ENCODE measurements at places on chromosomes 5 and 9. TPM values are rescaled to one million over a fixed set of nuclear protein-coding genes. Genes with fewer than 3 reads are reported as not detected.

DNA sequence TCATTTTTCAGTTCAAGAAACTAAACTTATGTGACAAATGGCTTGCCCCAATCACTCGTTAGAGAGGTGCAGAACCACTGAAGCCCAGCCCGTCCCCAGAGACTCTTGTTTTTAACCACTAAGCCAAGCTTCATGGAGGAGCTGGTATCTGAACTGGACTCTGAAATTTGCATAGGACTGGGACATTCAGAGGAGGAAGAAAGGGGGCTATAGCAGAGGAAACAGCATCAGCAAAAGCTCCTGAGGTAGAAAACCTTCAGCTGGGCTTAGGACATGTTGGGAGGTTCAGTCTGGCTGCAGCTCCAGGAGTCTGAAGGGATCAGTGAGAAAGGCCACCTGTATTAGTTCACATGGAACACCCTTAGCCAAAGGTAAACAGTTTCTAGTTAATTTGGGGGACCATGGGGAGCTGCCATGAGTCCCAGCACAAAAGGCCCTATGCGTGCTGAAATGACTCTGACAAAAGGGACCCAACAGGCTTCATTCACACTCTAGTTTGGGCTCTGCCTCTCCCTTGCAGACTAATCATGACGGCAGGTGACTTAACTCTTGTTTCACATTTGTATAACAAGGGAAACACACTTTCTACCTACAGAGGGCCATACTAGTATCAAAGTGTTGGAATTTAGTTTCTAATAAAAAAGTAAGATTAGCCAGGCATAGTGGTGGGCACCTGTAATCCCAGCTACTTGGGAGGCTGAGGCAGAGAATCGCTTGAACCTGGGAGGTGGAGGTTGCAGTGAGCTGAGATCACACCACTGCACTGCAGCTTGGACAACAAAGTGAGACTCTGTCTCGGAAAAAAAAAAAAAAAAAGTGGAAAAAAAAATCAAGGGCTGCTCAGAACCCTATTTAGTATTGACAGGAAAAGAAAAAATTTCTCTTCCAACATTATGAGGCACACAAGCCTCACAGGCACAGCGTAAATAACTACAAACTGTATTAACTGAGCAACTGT lies 10.2 kb downstream of the FBXO10 start:
- DNase-seq, result no peak

DNA sequence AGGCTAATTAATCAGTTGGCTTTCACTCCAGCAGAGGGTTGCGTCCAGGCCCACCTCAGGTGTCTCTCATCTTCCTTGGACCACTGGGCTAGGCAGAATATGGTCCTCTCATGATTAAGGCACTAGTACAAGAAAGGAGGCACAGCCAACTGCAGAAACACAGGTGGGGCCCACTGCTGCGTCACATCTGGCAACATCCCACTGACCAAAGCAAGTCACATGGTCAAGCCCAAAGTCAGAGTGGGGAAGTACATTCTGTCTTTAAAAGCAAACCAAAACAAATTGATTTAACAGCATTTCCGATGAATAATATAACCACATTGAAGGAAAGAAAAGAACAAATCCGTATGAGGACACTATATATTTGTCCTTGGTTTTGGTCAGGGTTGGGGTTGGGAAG lies 28.0 kb upstream of the UBTD2 start:
- no peak for DNase-seq

DNA sequence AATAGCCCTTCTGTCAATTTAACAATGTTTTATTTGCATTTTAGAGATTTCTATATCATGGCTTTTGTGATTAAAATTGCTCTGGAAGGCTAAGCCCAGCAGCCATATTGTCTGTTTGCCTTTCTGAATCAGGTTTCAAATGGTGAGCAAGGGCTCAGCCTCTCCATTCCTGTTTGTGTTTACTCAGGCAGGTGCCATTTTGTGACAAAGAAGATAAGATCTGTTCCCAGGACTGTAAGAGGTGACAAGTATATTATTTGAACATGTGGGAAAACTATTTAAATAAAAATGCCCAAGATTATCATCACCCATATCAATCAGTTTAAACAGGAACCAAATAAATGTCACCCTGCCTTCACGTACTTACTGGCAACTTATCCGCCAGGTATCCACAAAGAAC lies 641.3 kb upstream of the KLF4 start:
- DNase-seq, result no peak

GRCh38 chr5:168471785-168472184 lies 14.5 kb upstream of the RARS1 start:
- no peak for DNase-seq

GRCh38 chr5:134512661-134512999 lies 12.8 kb upstream of the JADE2 start:
- no peak for DNase-seq

- DNase-seq, result no peak
Measured at GRCh38 chr5:41815663-41816229, 54.5 kb downstream of the OXCT1 start.

DNA sequence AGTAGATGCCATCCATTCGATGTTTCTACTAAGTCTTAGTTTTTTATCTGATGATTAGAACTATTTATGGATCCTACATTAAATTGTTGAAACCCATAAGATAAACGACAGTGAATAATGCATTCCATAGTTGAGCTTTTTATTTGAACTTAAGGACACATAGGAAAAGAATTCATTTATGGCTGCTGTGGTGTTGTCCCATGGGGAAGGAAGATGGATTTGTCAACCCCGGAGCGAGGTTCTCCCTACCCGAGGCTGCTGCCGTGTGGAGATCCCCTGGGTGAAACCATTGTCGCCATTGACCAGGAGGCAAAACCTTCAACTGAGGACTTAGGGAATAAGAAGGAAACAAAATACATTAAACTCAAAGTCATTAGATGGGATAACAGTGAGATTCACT lies 146.7 kb downstream of the PRDM6 start:
- no peak for DNase-seq

- DNase-seq, result no peak
Measured at GRCh38 chr9:115764645-115765044, 388.9 kb upstream of the PAPPA start.

- DNase-seq, result peak; percentile 64
Measured at GRCh38 chr9:132372177-132373095, 17.6 kb upstream of the SETX start.

- no peak for DNase-seq
Measured at GRCh38 chr5:40853632-40854192, 12.5 kb downstream of the CARD6 start.

- peak; percentile 71 for DNase-seq
Measured at GRCh38 chr9:37752642-37753488, 740 bp upstream of the TRMT10B start.

DNA sequence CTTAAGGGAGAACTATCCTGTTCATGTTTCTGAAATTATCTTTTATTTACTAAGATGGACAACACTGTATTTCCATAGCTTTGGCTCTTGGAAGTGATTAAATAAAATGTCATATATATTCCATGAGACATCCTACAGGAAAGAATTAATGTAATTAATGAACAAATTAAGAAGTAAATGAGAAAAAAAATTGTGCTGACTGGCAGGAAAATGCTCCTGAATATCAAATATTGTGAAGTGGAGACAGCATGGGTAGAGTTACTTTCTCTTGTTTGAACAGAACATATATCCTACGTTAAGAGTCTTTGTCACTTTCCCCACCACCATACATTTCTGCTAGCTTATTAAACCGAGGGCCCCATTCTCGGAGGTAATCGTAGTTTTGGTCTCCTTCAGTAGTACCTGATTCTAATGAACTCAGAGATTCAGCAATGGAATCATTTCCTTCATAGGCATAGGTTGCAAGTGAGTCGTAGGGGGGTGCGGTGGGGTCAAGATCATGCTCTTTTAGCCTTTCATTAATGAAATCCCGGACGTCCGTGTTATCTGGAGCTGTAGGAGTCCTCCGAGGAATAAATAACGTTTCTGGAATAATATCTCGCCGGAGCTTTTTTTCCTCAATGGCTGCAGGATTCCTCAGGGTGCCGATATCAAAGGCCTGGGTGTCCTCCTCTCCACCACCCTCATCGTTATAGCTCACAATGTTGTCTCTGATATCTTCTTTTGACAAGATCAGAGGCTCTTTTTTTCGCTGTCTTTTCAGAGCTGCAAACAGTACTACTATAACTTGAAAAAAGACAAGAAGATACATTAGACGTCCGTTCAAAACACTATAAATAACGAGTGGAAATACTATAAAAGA lies 157.2 kb downstream of the CDH10 start:
- no peak for DNase-seq

DNA sequence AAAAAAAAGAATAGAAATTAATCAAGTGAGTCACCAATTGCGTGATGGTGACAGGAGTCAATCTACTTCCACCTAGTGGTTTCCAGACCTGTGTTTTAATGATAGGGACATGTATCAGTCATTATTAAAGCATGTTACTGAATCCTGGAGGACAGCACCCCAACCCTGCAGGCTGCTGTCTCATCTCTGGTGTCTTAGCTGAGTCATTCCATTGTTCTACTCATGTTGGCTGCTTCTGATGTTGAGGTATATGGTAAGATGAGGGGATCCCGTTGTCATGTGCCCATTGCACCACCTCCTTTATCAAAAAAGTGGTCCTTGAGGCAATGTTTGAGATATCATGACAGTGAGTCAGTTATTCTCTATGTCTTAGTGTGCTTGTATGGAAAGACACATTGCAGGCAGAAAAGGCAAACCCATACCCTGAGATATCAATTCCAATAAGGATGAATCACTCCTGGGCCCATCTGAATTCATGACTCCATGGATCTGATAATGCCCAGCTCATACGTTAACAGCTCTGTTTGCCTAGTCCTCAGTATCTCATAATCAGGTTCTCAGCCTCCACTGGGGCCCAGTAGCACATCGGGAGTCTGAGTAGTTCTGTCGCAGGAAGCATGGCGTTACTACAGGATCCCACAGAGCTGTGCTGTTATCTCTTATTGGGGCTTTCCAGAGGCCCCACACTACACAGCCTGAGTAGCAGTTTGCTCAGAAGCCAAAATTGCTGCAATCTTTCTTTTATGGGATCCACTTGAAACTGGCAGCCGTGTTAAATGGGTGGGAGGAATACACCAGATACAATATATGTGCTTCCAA lies 31.2 kb downstream of the HMGCS1 start:
- no peak for DNase-seq

GRCh38 chr5:37370550-37370863 lies 399 bp downstream of the NUP155 start:
- DNase-seq, result no peak

DNA sequence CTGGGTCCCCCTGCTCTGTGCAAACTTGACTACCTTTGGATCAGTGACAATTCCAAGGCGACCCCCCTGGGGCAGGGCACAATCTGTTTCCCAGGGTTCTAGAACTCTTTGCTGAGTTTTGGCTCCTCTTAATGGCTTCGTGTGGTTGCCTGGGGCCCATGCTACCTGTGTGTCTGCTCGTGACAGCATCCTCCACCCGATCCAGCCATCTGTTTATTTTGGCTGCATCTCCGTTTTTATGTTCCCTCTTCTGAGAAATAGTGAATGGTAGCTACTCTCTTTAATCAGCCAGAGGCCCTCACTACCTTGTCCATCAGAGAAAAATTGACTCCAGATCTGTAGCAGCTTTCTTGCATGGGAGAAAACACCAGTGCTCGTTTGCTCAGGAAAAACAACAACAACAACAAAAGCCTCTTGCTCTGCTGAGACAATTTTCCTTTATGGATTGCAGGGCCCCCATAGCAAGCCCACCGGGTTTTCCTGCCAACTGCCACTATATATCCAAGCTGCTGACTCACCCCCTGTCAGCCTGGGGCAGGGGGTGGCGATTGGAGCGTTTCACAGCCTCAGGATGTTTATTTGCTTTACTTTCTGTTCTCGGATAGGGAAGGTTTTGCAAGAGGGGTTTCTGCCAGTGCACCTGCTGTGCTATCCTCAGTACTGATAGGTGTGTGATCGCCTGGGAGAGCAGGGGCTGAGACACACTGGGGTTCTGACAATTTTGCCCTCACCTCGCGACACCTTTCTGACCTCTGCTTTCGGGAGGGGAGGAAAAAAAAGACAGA lies 607.8 kb downstream of the BNC2 start:
- no peak for DNase-seq

GRCh38 chr5:137831526-137831925 lies 36.1 kb upstream of the MYOT start:
- DNase-seq, result no peak

DNA sequence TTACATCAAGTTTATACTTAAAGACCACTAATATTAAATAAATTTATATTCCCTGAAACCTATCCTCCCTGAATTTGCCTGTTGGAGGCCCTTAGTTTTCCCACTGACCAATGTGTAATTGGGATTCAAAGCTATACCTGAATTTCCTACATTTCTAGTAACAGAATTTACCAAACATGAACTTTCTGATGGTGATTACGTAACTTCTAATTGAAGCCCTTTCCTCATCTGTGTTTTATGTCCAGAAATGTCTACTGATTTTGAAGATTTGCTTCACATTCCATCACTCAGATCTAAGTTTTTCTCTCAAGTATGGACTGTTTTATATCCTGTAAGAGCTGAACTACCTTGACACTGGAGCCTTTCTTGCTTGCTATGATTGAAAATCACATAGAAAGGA lies 12.8 kb downstream of the ZFP62 start:
- no peak for DNase-seq

DNA sequence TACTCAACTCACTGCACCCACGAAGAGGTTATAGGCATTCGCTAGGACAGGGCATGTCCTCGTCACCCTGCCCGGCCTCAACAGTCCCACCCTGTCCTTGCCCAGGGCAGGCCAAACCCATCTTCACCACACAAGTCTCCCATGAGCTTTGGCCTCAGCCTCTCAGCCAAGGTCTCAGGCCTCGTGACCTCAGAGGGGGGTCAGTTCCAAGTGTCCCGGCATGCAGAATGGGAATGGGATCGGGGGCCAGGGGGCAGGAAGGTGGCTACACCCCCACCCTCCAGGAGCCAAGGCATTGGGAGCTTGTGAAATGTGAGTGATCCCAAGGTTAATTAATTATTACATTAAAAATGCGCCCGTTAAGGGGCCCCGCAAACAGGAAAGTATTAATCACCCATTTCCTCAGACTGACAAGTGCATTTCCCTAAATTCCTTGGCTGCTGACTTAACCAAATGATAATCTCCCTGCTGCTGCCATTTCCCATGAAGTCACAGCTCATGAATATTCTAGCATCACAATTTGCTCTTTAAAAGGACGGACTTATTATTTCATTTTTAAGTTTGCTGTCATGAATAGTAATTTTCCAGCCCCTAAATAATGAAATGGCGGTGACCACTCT lies 8.0 kb upstream of the UBAC1 start:
- DNase-seq, result no peak

Gene MSMP
- 0.55 TPM for total RNA-seq

Gene HSD17B4
- 88.6 TPM for total RNA-seq

Gene GAPVD1
- total RNA-seq, result 55.8 TPM

Gene SLC25A2
- not detected for total RNA-seq

Gene CDH9
- total RNA-seq, result not detected

Gene PTGS1
- 78.3 TPM for total RNA-seq

Gene SHB
- total RNA-seq, result 33.9 TPM

Gene GRM6
- total RNA-seq, result not detected

Gene ARHGEF39
- 0.32 TPM for total RNA-seq

Gene FKBP15
- total RNA-seq, result 31.3 TPM

Gene ZNF883
- total RNA-seq, result not detected

Gene GLIPR2
- total RNA-seq, result 6.1 TPM

Gene ST6GALNAC4
- total RNA-seq, result 28.5 TPM

Gene ECSCR
- total RNA-seq, result 15.0 TPM

Gene NMUR2
- total RNA-seq, result not detected
